IMR-90 (cell line): ENCODE measurements at places on chromosomes 3 and 15. TPM values are rescaled to one million over a fixed set of nuclear protein-coding genes. Genes with fewer than 3 reads are reported as not detected.

ZNF660 gene
- total RNA-seq: 1.3 and 1.4 TPM in 2 replicates

TNFAIP8L3 gene
- total RNA-seq: 0.83 and 0.90 TPM in 2 replicates

CPNE4 gene
- total RNA-seq: not detected in 2 replicates

SLITRK3 gene
- total RNA-seq: not detected in 2 replicates

DYNLT2B gene
- total RNA-seq: 2.2 and 4.2 TPM in 2 replicates

BBS4 gene
- total RNA-seq: 9.7 and 15.8 TPM in 2 replicates

ARRDC4 gene
- total RNA-seq: 9.1 and 10.6 TPM in 2 replicates

PLOD2 gene
- total RNA-seq: 117 and 225 TPM in 2 replicates

ZNF860 gene
- 0.18 and 0.56 TPM in 2 replicates for total RNA-seq

GPR15 gene
- not detected in 2 replicates for total RNA-seq

CRYGS gene
- 0.36 and 0.56 TPM in 2 replicates for total RNA-seq

LCTL gene
- 8.9 and 10.4 TPM in 2 replicates for total RNA-seq

- H3K36me3 ChIP-seq: no peaks in the 10 kb centered on the region
- peaks cover 9% of the 10 kb centered on the region for H3K4me1 ChIP-seq
- no peak overlapping the region for H3K4me3 ChIP-seq
- no peaks in the 10 kb centered on the region for H3K27me3 ChIP-seq
- H3K27ac ChIP-seq: no peak overlapping the region
Measured at GRCh38 chr15:88995449-88995848, 82.3 kb upstream of the MFGE8 start.

GRCh38 chr15:67076147-67076843 is 10.9 kb downstream of the SMAD3 start:
- H3K4me1 ChIP-seq: peaks cover 45% of the 10 kb centered on the region
- peaks cover 49% of the 10 kb centered on the region for H3K36me3 ChIP-seq
- H3K27ac ChIP-seq: peak overlapping the region; percentile 51
- DNase-seq: peak; percentile 93
- no peaks in the 10 kb centered on the region for H3K27me3 ChIP-seq
- no peak overlapping the region for H3K4me3 ChIP-seq

GRCh38 chr15:92510163-92510882 is 116.6 kb downstream of the ST8SIA2 start:
- DNase-seq: no peak
- H3K4me1 ChIP-seq: no peaks in the 10 kb centered on the region
- no peaks in the 10 kb centered on the region for H3K27me3 ChIP-seq
- no peak overlapping the region for H3K27ac ChIP-seq
- H3K4me3 ChIP-seq: no peak overlapping the region

GRCh38 chr3:14460342-14461005 is 58.1 kb downstream of the SLC6A6 start:
- DNase-seq: peak; percentile 93
- peak overlapping the region; percentile 63; the same call in 1 of the 2 replicates for H3K27ac ChIP-seq
- peaks cover 44% of the 10 kb centered on the region for H3K36me3 ChIP-seq
- H3K27me3 ChIP-seq: no peaks in the 10 kb centered on the region
- no peak overlapping the region for H3K4me3 ChIP-seq

GRCh38 chr3:133588784-133589465 is 15.4 kb downstream of the CDV3 start:
- no peak for DNase-seq
- H3K4me1 ChIP-seq: peaks cover 2% of the 10 kb centered on the region; the same call in 1 of the 2 replicates

DNA sequence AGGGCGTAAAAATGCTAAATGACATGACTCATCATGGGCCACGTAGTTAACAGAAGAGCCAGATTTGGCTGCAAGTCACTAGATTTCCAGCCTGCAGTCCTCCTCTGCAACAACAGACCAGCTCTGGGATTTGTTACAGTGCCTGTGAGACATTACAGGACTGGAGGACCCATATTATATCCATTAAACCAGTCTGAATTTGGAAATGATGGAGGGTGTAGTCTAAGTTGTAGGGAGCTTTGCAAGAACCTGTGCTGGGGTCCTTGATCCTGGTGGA is 10.8 kb downstream of the ZNF774 start:
- peak; percentile 92 for DNase-seq
- H3K4me1 ChIP-seq: peaks cover 21% of the 10 kb centered on the region
- H3K27ac ChIP-seq: peak overlapping the region; percentile 54; the same call in 1 of the 2 replicates
- no peak overlapping the region for H3K4me3 ChIP-seq
- H3K27me3 ChIP-seq: no peaks in the 10 kb centered on the region

DNA sequence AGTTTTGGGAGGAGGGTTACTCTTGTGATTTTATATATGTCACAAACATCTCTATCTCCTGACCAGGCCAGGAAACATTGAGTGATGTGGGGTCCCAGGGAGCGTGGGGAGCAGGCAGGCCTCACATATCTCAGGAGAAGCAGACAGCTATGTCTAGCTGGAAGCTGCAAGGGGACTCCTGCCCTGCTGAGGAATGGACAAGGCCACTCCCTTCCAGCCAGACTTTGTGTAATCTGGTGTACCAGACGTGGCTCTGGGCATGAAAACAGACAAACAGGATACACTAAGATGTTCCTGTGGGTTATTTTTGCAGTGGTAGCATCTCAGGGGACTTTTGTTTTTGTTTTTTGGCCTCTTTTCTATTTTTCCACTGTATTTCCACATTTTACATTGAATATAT is 23.2 kb downstream of the CYP8B1 start:
- H3K4me3 ChIP-seq: no peak overlapping the region
- no peaks in the 10 kb centered on the region for H3K36me3 ChIP-seq
- no peak for DNase-seq

- H3K4me1 ChIP-seq: peaks cover 15% of the 10 kb centered on the region
- DNase-seq: no peak
- H3K27ac ChIP-seq: no peak overlapping the region
- H3K36me3 ChIP-seq: no peaks in the 10 kb centered on the region
Measured at GRCh38 chr3:5020242-5020722, 41.0 kb downstream of the BHLHE40 start.

DNA sequence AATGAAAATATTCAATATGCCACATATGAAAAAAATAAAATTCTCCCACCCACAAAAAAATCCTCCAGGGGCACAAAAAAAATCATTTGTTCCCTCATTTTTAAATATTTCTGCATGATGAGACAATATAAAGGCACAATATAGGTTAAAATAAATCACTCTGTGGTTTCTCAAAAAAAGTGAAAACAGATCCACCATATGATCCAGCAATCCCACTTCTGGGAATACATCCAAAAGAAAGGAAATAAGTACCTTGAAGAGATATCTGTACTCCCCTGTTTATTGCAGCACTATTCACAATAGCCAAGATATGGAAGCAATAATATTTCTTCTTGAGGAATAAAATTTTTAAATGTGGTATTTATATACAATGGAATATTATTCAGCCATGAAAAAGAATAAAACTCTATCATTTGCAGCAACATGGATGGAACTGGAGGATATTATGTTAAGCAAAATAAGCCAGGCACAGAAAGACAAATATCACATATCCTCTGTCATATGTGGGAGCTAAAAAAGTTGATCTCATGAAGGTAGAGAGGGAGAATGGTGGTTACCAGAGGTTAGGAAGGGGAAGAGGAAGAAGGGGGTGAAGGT is 1.5 kb downstream of the ATP8B4 start:
- no peak for DNase-seq
- H3K27me3 ChIP-seq: no peaks in the 10 kb centered on the region
- no peaks in the 10 kb centered on the region for H3K36me3 ChIP-seq

DNA sequence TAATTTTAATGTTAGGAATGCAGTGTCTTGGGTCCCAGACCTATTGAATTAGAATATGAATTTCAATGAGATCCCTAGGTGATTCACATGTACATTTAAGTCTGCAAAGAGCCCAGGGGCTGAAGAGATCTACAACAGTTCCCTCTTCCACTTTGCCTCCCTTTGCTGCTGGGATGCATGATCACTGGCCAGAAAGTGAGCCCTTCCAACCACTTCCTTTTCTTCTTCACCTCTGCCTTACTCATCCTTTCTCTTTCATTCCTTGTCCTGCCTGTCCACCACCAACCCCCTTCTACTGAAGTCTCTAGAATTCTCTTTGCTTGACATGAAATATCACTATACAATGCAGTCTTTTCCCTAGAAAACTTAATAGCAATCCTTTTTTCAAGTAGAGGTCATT is 222.4 kb upstream of the LRIG1 start:
- H3K4me1 ChIP-seq: peaks cover 9% of the 10 kb centered on the region
- DNase-seq: peak; percentile 55
- H3K27me3 ChIP-seq: no peaks in the 10 kb centered on the region
- H3K27ac ChIP-seq: peak overlapping the region; percentile 53
- no peak overlapping the region for H3K4me3 ChIP-seq

DNA sequence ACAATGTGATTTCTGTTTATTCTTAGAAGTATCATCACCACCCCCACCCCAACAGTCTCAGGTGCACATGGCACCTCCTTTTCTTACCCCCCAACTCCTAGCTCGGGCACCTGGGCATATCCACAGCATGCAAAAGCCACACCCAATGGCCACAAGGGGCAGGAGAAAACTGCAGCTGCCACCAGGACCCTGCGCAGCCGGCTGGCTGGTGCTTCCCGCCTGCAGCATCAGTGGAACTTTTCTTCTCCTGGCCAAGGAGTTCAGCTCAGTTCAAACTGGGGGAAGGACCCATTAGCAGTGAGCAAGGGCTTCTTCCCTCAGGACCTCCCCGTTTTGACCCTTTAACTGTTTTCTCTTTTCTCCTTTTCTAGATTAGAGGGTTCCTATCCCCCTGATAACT is 44.8 kb downstream of the TM4SF18 start:
- no peak overlapping the region for H3K27ac ChIP-seq
- H3K4me3 ChIP-seq: no peak overlapping the region
- no peaks in the 10 kb centered on the region for H3K36me3 ChIP-seq

GRCh38 chr3:116314476-116314875 is 130.8 kb downstream of the LSAMP start:
- H3K36me3 ChIP-seq: no peaks in the 10 kb centered on the region
- no peak for DNase-seq
- no peaks in the 10 kb centered on the region for H3K27me3 ChIP-seq
- no peak overlapping the region for H3K4me3 ChIP-seq

GRCh38 chr3:128698211-128699047 is 27.6 kb upstream of the RAB7A start:
- peaks cover 10% of the 10 kb centered on the region for H3K4me1 ChIP-seq
- no peak overlapping the region for H3K27ac ChIP-seq
- H3K4me3 ChIP-seq: peak overlapping the region; percentile 28
- H3K27me3 ChIP-seq: no peaks in the 10 kb centered on the region; the same call in none of the 2 replicates
- no peak for DNase-seq

GRCh38 chr15:82710208-82710555 is 507 bp upstream of the AP3B2 start:
- H3K27me3 ChIP-seq: peaks cover 5% of the 10 kb centered on the region; the same call in 1 of the 2 replicates
- DNase-seq: no peak
- H3K4me3 ChIP-seq: peak overlapping the region; percentile 48
- no peak overlapping the region for H3K27ac ChIP-seq
- peaks cover 2% of the 10 kb centered on the region; the same call in 1 of the 2 replicates for H3K4me1 ChIP-seq

- no peaks in the 10 kb centered on the region for H3K27me3 ChIP-seq
- H3K27ac ChIP-seq: peak overlapping the region; percentile 97
- no peaks in the 10 kb centered on the region for H3K4me1 ChIP-seq
- DNase-seq: peak; percentile 26
- peak overlapping the region; percentile 100 for H3K4me3 ChIP-seq
Measured at GRCh38 chr15:101723171-101723873, 951 bp downstream of the TARS3 start.

- no peaks in the 10 kb centered on the region for H3K4me1 ChIP-seq
- H3K4me3 ChIP-seq: no peak overlapping the region
- H3K36me3 ChIP-seq: no peaks in the 10 kb centered on the region
- no peaks in the 10 kb centered on the region; the same call in 1 of the 2 replicates for H3K27me3 ChIP-seq
Measured at GRCh38 chr3:168002786-168003368, 92.8 kb downstream of the GOLIM4 start.

GRCh38 chr3:8458711-8459110 is 42.9 kb upstream of the LMCD1 start:
- H3K36me3 ChIP-seq: no peaks in the 10 kb centered on the region
- H3K4me3 ChIP-seq: no peak overlapping the region
- peaks cover 27% of the 10 kb centered on the region for H3K4me1 ChIP-seq
- DNase-seq: peak; percentile 95
- H3K27ac ChIP-seq: peak overlapping the region; percentile 88; the same call in 1 of the 2 replicates

GRCh38 chr15:38895326-38896255 is 331.0 kb upstream of the RASGRP1 start:
- peak overlapping the region; percentile 86 for H3K27ac ChIP-seq
- H3K4me3 ChIP-seq: no peak overlapping the region
- peaks cover 28% of the 10 kb centered on the region for H3K4me1 ChIP-seq
- H3K27me3 ChIP-seq: no peaks in the 10 kb centered on the region
- DNase-seq: peak; percentile 89

DNA sequence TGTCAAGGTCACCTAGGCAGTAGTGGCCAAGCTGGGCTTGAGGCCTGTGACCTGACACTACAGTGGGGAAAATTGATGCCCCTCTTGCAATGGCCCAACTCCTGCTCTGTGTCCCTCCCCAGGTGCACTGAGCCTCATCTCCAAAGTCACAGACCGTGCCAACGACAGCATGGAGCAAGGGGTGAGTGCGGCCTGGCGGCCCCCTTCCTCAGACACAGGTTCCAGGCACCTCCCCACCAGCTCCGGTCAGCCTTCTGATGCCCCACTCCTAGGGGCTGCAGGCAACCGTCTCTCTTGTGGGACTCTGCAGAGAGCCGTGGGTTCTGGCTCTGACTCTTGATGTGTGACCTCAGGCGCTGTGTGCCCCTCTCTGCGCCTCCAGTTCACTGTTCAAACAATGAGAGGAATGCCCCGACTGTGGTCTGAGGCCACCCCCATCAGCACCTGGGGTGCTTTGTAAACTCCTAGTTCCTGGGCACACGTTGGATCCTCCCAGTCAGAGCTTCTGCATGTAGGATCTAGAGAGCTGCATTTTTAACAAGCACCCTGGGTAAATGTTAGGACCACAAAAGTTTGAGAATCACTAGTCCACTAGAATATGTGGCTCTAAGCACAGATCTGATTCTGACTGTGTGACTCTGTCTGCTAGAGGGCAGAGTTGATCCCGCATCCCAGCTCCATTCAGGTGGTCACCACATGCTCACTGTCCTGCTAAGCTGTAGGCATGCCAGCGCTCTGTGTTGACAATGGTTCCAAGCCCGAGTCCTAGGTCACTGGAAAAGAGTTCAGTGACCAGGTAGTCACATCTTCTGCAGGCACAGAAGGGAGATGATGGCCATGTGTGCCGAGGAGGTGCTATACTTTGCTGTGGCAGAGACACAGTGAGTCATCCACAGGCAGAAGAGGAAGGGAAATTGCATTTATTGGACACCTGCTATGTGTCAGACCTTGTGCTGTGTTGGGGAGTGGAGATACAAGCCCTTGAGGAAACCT is 46.2 kb upstream of the NR2C2 start:
- no peak overlapping the region for H3K4me3 ChIP-seq
- H3K27me3 ChIP-seq: peaks cover 10% of the 10 kb centered on the region
- H3K27ac ChIP-seq: no peak overlapping the region

DNA sequence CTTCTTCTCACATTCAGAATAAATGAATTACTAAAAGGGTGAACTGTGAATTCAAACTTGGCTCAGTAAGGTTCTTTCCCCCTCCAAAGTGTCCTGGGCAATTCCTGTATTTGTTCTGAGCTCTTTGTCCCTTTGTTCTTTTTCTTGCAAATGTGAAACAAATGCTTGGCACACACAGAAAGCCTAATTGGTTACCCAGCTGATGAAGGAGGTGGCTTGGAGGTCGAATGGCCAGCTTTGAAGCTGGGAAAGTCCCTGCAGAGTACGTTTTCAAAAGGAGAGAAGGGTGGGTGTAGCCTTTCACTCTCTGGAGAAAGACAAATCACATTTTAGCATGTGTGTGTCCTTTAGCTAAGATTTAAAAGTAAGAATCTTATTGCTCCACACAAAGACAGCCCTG is 154.4 kb downstream of the PEX5L start:
- no peak overlapping the region for H3K4me3 ChIP-seq
- H3K27ac ChIP-seq: no peak overlapping the region
- DNase-seq: no peak
- no peaks in the 10 kb centered on the region; the same call in 1 of the 2 replicates for H3K27me3 ChIP-seq
- no peaks in the 10 kb centered on the region for H3K4me1 ChIP-seq

GRCh38 chr3:31265646-31266428 is 266.9 kb upstream of the STT3B start:
- no peak for DNase-seq
- H3K27ac ChIP-seq: no peak overlapping the region
- H3K27me3 ChIP-seq: no peaks in the 10 kb centered on the region; the same call in 1 of the 2 replicates
- H3K4me1 ChIP-seq: no peaks in the 10 kb centered on the region
- H3K36me3 ChIP-seq: no peaks in the 10 kb centered on the region
